Esophagus muscularis mucosa (tissue), 4 donors: ENCODE measurements at places on chromosomes 12 and 14. TPM values are rescaled to one million over a fixed set of nuclear protein-coding genes. Genes with fewer than 3 reads are reported as not detected.

The RNASE1 gene
- total RNA-seq, result 270 TPM

DNA sequence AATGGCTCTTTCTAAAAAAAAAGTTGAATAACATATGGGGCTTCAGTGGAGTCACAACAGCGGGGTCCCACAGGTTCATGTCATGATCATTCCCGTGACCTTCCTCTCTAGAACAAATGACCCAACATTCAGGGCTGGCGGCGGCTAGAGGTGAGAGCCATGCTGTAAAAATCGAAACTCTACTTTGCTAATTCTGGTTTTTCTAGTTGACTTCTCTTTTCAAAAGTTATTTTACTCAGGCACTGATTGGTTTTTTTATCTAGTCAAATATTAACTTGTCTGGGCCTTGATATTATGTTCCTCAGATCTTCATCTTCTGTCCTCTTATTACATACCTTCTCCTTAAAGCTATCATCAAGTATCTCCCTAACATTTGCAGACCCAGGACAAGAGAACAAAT, 402.9 kb upstream of the SOX5 start:
- no peak overlapping the region for H3K4me3 ChIP-seq
- H3K27ac ChIP-seq, result no peak overlapping the region
- H3K36me3 ChIP-seq, result no peaks in the 10 kb centered on the region
- H3K4me1 ChIP-seq, result no peaks in the 10 kb centered on the region
- no peaks in the 10 kb centered on the region for H3K27me3 ChIP-seq

GRCh38 chr12:25241167-25242020, 9.3 kb downstream of the KRAS start:
- peak overlapping the region; percentile 51 for H3K27ac ChIP-seq
- H3K4me3 ChIP-seq, result no peak overlapping the region

- no peak for DNase-seq
- H3K27me3 ChIP-seq, result no peaks in the 10 kb centered on the region
- H3K4me1 ChIP-seq, result no peaks in the 10 kb centered on the region
- H3K4me3 ChIP-seq, result no peak overlapping the region
- no peaks in the 10 kb centered on the region for H3K36me3 ChIP-seq
Observed at GRCh38 chr12:7705846-7706245, 5.4 kb upstream of the DPPA3 start.

GRCh38 chr12:31768046-31768445, 39.2 kb upstream of the AMN1 start:
- H3K4me3 ChIP-seq, result no peak overlapping the region
- no peaks in the 10 kb centered on the region for H3K4me1 ChIP-seq
- H3K36me3 ChIP-seq, result no peaks in the 10 kb centered on the region
- no peak overlapping the region for H3K27ac ChIP-seq
- DNase-seq, result no peak
- H3K27me3 ChIP-seq, result no peaks in the 10 kb centered on the region

DNA sequence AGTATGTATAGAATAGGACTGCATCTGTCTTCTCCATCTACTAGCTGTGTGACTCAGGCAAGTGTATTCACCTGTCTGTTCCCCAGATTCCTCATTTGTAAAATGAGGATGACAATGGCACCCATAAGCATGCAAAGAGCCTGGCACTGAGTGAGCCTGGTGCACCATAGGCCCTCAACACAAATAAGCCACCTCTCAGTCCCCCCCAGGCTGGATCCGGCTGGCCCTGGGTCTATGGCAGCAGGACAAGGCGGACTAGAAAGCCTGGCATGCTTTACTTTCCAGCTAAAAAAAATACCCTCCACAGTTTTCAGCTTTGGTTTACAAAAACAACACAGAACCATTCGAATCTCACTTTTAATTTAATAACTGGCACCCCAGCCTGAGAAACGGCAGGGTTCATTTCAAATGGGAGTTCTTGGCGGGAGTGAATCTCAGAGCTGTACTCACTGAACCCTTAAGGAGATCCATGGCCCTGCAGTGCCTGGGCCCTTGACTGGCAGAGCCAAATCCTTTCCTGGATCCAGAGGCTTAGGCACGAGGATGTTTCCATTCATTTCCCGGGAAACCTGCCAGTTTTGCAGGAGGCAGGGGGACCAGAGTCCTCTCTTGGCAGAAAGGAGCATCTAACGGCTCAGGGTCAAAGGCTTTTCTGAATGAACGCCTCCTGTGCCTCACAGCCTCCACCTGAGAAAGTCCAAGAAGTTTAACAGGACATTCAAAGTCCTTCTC, 17.7 kb downstream of the SYNE3 start:
- peaks cover 71% of the 10 kb centered on the region for H3K4me1 ChIP-seq
- H3K27me3 ChIP-seq, result no peaks in the 10 kb centered on the region
- no peak overlapping the region for H3K27ac ChIP-seq
- DNase-seq, result no peak
- H3K36me3 ChIP-seq, result no peaks in the 10 kb centered on the region

The USP44 gene
- total RNA-seq, result 6.2 TPM

The GNB3 gene
- total RNA-seq, result 0.50 TPM

The NOVA1 gene
- 22.4 TPM for total RNA-seq
